ENCODE measurements at places on chromosomes 16 and 17.

- no peak for DNase-seq
These were observed 41.3 kb downstream of the SLC47A1 start for GRCh38 chr17:19574956-19575355.

GRCh38 chr16:59356709-59357108 lies 622.6 kb upstream of the GOT2 start:
- DNase-seq, result no peak

DNA sequence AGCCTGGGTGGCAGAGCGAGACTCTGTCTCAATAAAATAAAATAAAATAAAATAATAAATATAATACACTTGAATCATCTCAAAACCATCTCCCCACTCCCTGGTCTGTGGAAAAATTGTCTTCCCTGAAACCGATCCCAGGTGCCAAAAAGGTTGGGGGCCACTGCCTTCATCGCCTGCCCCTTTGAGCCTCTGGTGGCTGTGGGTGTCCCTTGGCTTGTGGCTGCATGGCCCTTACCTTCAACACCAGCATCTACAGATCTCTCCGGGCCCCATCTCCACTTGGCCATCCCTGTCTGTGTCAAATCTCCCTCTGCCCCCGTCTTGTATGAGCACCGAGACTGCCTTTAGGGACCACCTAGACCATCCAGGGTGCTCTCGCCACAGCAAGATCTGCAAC lies 177.3 kb downstream of the SEC14L1 start:
- DNase-seq, result no peak

DNA sequence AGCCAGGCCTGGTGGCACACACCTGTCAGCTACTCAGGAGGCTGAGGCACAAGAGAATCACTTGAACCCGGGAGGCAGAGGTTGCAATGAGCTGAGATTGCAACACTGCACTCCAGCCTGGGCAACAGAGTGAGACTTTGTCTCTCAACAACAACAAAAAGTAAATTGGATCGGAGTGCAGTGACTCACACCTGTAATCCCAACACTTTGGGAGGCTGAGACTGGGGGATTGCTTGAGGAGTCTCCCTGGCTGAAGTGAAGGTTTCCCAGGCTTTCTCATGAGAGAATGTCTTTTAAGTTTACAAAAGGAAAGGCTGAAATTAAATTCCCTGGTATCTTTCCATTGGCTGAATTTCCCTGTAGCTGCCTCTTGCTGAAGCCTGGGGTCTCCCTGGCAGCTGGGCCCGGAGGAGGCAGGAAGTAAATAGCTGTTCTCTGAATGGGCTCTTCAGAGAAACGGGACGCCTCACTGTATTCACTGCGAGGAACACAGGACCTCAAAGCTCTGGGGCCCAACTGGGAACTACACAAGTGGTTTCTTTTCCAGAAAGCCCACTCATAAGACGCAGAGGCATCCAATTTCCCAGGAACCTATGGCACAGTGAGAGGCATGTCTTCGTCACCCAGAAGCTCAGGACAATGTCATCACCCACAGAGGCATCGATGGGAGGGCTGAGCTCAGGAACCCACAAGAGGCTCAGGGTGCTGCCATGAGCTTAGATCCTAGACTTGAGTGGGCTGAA lies 77.4 kb upstream of the SMURF2 start:
- peak; percentile 41 for DNase-seq

GRCh38 chr17:62964506-62964905 lies 1.5 kb upstream of the TANC2 start:
- no peak for DNase-seq

GRCh38 chr17:36931697-36932382 lies 5.4 kb upstream of the LHX1 start:
- no peak for DNase-seq

DNA sequence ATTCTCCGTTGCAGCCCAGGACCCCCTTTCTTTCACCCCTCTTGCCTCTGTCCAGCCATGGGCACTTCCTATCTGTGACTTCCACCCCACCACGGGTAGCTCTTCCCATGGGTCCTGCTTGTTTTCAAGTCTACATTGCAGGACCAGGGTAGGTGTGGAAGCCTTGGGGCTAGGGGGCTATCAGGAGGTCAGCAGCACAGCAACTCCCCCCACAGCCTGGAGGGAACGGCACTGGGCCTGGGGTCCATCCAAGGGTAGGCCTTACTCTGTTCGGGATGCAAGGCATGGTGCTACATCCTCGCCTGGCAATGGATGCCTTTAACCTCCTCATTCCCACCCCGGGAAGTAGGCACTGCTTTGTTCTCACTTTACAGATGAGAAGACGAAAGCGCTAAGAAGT lies 109.3 kb downstream of the IRX5 start:
- DNase-seq, result no peak

- no peak for DNase-seq
These were observed 108.4 kb upstream of the METRNL start for GRCh38 chr17:82970818-82971590.

GRCh38 chr16:23302045-23302956 lies at the start of gene SCNN1B:
Gene SCNN1B (plus strand): TSS chr16:23302302. CDS start chr16:23348600, 46,298 bp downstream.
- DNase-seq, result no peak

- no peak for DNase-seq
These were observed 4.2 kb downstream of the YPEL2 start for GRCh38 chr17:59335685-59336084.

DNA sequence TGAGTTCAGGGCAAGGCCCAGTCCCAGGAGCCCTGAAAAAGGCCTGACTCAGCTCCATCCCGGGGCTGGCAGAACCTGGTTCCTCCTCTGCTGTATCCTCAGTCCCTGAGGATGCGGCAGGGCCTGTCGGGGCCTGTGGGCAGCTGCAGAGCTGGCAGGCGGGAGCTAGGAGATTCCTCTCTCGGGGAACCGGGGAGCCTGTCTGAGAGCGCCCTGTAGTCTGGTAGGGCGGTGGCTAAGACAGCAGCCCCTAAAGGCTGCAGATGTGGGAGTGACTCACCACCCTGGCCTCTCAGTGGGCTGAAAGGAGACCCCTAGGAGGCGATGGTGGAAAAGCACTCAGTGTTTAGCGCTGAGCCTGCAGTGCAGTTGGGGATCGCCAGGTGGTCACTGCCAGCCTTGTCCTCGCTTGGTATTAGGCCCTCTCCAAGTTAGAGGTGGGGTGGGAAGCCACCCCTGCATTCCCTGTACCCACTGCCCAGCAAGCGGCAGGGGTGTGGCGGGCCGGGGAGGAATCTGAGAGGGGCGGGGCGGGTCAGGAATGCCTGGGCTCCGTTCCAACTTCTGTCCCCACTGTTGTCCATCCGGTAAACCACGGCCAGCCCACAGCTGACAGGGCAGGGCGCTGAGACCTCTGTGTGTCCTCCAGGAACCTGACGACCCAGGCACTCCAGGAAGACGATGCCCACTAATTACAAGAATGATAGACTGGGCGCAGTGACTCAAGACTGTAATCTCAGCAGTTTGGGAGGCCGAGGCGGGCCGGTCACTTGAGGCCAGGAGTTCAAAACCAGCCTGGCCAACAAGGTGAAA lies 29.5 kb upstream of the CDH1 start:
- DNase-seq, result no peak

DNA sequence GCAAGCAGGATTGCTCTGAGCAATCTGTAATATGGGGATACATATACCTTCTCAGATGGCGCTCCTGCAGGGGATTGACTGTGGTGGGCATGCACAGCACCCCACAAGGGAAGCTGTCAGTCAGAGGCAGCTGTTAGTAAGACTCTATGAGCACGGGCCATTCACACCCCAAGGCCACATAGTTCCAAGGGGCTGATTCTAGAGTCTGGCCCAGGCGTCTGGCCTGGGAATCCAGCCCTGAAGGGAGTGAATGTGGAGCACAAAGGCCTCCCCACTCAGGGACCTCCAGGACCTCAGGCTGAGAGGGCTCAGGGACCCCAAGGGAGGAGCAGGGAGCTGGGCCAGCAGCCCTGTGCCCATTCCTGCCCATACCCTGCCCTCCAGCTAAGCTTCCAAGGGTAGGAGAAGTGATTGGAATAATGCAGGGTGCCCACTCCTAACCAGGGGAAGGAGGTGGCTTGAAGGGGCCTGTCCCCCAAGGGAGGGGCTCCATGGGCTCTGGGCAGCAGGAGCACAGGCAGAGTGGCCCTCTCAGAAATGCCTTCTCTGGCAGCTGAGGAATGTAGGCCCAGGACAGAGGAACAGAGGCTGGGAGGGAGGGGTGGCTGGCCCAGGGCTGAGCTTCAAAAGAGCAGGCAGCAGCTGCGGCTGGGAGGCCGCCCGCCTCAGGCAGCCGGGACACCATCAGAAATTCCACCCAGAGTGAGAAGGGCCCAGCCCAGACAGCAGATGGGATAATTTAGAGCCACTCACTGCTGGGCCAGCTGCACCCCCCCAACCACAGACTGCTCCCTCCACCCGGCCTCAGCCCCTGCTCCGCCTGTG lies 48.9 kb upstream of the MRPS23 start:
- no peak for DNase-seq

- DNase-seq, result no peak
These were observed 622.2 kb upstream of the SALL1 start for GRCh38 chr16:51773071-51773890.

DNA sequence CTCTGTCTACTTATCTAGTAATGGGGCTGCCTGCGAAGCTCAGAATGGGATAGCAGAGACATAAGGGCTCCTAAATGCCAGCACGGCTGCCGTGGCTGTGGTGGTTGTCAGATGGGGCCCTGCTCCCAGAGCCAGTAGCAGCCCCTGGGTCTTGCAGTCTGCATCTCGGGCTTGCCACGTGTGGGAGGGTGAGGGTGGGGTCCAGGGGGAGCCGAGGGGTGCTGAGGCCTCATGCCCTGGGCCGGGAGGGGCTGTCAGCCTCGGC lies 88.8 kb upstream of the GSE1 start:
- no peak for DNase-seq

GRCh38 chr16:67186550-67186950 lies 2.8 kb upstream of the MATCAP1 start:
- DNase-seq, result no peak

DNA sequence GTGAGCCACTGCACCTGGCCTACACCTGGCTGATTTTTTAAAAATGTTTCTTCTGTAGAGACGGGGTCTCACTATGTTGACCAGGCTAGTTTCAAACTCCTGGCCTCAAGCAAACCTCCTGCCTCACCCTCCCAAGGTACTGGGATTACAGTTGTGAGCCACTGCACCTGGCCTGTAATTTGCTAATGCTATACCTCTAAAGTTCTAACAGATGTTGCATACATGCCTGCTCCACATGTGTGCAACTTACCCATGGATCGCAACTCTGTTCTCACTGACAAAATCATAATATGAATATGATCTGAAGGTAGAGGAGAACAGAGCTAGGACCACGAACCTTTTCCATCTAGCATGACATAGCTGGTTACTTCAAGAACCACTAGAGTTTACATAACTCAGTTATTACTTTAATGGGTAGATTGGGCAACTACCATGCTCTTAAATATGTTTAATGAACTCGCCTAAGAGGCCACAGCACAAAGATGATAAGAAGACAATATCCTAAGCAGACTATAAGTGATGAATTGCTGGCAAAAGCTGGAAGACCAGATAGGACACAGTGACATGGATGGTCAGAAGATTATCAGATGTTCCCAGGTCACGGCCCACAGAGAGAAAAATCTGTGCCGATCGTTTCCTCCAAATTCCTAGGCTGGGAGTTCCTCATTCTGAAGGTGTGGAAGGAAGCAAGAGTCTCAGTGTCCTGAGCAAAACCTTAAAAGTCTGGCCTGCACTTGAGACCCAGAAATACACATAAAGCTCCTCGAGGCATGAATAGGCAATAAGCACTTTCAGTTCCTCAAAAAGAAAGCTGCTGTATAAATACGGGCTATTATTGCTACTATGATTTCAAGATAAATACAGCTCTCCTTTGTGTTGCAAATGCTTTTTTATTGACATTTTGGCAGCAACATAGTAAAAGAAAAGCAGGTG lies 53.6 kb upstream of the ICAM2 start:
- peak; percentile 81 for DNase-seq

- DNase-seq, result peak; percentile 48
These were observed 109.8 kb downstream of the ZFHX3 start for GRCh38 chr16:72937916-72938794.

DNA sequence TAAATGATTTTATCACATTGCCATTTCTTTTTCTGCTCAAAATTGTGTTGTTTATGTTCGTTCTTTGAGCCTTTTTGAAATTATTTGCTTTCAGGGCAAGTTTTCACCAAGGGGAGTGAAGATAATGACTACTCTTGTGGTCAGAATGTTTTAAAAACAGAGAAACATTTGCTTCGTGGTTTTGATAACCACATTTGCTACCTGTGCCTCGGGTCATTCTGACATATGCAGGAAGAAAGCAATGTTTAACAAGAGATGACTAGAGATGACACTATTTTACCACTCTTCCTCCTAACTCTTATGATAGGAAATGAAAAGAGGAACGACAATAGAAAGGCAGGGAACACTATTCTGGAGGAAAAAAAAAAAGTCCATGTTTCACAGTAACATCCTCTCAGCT lies 1496.5 kb upstream of the GOT2 start:
- DNase-seq, result peak; percentile 21

DNA sequence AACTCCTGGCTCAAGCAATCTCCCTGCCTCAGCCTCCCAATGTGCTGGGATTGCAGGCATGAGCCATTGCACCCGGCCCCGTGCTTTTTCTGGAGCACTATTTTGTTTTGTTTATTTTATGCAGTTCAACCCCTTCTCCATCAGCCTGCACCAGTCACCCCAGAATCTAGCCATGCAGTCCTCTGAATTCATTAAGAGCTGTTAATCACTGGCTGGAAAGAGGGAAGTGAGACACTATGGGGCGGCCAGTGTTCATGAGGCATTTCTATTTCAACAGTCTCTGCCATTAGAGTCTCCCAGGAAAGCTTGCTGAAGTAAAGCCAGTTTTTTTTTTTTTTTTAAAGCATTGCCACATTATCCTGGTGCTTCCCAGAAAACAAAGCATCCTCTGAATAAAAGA lies 1.7 kb downstream of the VWA3A start:
- DNase-seq, result peak; percentile 37

GRCh38 chr17:82884970-82885353 lies 45.1 kb upstream of the ZNF750 start:
- no peak for DNase-seq

DNA sequence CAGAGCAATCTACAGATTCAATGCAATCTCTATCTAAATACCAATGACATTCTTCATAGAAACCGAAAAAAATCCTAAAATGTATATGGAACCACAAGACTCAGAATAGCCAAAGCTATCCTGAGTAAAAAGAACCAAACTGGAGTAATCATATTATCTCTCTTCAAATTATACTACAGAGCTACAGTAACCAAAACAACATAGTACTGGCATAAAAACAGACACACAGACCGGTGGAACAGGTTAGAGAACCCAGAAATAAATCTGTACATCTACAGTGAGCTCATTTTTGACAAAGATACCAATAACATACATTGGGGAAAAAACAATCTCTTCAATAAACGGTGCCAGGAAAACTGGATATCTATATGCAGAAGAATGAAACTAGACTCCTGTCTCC lies 45.4 kb downstream of the MPHOSPH6 start:
- DNase-seq, result no peak

- no peak for DNase-seq
These were observed 2.7 kb upstream of the PDE6G start for GRCh38 chr17:81659038-81659437.

DNA sequence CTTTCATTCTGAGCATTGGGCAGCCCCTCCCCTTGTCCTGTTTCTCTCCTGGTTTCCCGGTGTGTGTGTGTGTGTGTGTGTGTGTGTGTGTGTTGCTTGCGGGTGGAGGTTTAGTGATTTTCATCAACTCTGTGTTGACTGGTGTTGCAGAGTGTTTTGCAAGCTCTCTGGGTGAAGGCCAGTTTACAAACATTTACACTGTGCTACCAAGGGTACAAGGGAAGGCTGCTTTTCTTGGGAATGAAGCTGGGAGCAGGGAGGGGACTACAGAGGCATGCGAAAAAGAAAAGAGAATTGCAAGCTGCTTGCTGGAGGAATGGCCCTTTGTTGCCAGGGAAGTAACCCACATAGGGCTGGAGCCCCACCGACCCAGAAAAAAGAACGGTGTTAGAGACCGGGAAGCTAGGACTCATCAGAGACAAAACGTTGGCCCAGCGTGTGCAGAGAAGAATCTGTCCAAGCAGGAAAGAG lies 29.6 kb downstream of the HS3ST3B1 start:
- no peak for DNase-seq
